ENCODE measurements at places on chromosomes 11 and 22.

DNA sequence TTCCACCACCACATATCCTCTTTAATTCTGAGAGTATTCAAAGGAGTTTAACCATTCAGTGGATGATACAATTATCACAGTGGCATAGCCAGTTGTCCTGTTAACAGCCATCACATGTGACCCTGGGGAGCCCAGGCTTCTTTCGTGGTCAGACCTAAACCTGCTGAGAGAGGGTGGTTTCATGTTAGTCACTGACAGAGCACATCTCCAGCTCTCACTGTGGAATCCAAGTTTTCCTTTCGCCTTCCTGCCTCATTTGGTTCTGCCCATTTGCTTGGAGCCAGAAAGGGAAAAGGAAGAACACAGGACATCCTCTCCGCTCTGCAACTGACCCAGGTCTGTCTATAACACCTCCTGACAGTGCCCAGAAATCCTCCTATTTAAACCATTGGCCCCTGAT lies 60.4 kb downstream of the MCHR1 start:
- DNase-seq, result no peak

DNA sequence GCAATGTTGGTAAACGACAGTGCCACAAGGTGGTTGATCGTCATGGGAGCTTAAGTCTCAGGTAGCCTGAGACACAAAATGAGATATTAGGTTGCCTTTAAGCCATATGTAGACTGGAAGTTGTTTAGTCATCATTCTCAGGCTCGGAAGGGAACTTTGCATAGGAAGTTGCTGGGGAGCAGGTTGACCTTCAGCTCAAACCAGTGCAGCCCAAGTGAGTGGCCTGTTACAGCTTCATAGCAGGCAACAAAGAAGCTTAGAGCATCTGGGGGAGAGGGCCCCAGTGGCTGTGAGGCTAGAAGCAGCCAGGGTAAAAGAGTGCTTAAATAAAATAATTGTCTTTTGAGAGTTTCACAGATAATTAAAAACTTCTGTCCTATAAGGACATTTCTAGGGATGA lies 404.0 kb downstream of the GUCY1A2 start:
- DNase-seq, result no peak

DNA sequence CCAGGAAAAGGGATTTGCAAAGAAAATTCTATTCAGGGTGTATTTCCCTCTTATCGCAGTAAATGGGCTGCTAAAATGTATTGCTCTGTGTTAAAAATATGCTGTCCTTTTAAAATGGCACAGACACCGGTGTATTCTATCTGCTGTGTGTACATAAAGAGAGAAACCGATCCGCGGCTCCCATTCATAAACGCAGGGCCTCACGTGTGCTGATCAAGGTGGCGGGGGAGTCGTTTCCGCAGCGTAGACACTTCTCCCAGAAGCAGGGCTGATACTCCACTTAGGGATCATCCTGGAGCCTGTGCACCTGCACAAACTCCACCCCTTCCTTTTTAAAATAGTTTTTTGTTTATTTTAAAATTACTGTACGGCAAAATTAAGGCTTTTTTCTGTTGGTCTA lies 26.1 kb upstream of the IGSF9B start:
- no peak for DNase-seq

DNA sequence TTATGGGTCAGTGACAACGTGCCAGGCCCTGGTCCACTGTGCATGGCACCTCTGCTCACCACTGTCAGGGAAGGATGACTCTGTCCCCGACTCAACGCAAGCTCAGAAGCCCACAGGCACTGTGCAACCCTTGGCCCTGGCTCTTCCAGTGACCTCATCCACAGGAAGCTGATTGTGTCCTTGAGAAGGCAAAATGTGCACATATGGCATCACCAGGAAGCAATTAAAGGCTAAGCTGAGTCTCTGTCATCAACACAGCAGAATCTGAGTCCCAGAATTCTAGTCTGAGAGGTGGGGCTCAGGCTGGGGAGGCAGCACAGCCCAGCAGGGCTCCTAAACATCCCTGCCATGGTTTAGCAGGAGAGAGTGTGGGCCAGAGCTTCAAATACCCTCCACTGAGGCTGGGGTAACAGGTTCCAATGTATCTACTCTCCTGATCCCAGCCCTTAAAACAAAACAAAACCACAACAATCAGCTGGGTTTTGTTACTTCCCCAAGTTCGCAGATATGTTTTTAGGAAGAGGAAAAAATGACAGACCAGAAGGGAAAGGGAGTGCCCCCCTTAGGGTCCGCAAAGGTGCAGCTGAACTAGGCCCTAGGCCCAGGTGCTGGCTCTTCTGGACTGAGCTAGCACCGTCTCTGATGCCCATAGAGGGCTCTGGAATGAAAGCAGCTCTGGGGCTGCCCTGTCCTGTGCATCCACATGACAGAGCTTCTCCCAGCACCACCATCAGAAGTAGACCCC lies 33.5 kb upstream of the GNAZ start:
- no peak for DNase-seq

DNA sequence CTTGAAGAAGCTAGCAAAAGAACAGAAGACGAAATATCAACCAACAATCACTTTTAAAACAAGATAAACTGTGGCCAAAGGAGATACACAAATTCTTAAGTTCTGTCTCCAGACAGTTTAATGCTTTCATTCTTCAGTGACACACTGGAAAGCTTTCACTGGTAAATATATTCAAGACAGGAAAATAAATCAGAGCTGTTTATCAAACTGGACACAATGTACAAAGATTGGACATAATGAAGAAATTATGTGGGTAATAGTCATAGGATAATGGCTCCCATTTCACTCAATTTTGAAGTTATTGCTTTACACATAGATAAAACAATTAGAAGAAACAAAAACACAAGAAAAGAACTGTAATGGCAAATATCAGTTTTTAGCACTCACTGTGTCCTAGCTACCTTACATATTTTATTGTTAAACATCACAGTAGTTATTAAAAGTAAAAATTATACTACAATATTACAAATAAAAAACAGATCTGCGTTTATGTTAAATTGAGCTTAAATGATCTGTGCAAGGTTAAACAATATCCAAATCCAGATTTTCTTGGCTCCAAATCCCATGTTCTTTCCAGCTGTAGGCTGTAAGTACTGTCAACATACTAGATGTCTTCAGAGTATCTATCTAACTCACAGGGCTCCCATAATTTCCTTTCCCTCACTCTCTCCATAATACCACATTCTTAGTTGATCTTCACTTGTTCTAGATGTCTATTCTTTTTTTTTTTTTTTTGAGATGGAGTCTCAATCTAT lies 38.6 kb upstream of the NOX4 start:
- DNase-seq, result no peak

Measured in mucosa of descending colon (tissue), 3 donors.